ENCODE measurements at places on chromosomes 1 and 21.
A peak's percentile ranks its signal among the peaks of the same experiment; 100 is the strongest.

DNA sequence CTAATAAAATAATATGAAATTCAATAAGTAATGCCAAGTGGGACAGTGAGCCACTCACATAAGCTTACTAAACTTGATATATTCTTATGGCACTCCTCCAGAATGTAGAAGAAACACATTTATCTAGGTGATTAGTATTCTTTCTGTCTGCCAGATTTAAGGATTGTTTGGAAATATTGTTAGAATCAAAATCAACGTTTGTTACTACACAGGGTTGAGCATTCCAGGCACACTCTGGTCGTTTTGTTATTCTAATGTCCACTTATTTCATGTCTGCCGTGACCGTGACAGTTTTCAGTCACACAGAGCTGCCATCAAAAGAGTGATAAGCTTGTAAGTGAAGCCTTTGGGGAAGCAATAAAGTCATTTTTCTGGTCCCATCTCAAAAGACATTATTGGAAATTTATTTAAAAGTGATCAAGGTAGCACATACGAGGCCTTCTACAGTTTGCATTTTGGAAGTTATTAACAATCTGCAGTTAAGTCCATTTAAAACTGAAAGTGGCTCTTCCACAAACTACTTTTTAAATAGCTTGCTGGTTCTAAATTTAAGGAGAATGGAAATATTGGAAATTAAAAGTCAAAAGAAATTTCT is 38.0 kb downstream of the NFIA start:
- no peak for DNase-seq

- no peak for DNase-seq
These were observed 121.3 kb downstream of the CACNA1E start for GRCh38 chr1:181604482-181605249.

DNA sequence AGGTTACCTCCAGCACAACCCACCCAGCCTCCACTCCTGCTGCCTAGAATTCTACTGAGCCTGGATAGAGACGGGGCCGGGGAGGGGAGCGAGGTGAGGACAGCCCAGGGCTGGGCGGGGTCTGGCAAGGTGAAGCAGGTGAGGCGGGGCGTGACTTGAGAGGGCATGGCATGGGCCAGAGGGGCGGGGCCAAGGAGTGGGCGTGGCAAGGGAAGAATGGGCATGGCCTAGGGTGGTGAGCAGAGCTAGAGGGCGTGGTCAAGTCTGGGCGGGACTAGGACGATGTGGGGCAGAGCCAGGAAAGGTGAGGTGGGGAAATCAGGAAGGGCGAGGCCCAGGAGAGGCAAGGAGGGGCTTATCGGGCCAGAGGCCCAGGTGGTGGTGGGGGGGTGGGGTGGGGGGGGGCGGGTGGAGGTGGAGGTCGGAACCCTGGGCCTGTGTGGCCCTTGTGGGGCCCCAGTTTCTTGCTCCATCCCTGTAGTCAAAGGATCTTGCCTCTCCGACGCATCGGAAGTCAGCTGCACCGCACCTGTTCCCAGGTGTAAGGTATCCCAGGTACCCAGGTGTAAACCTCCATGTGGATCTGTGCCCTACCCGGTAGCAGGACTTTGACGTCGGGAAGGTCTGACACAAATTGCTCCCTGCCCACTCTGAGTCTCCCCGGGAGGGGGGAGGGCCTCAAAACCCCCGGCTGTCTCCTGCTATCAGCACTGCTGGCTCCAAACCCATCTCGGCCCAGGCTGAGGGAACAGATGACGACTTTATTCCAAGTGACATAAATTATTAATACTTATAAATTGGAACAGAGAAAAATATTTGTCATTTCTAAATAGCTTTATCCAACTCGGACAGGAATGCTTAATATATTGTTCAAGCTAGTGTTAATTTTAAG is 32.9 kb upstream of the UTS2 start:
- peak; percentile 27 for DNase-seq

- no peak for DNase-seq
These were observed 251.8 kb upstream of the USP24 start for GRCh38 chr1:55466921-55467320.

GRCh38 chr21:35840197-35840799 is 220.0 kb downstream of the SETD4 start:
- peak; percentile 40 for DNase-seq

GRCh38 chr21:33315946-33316710 is 8.6 kb upstream of the IFNAR1 start:
- no peak for DNase-seq

DNA sequence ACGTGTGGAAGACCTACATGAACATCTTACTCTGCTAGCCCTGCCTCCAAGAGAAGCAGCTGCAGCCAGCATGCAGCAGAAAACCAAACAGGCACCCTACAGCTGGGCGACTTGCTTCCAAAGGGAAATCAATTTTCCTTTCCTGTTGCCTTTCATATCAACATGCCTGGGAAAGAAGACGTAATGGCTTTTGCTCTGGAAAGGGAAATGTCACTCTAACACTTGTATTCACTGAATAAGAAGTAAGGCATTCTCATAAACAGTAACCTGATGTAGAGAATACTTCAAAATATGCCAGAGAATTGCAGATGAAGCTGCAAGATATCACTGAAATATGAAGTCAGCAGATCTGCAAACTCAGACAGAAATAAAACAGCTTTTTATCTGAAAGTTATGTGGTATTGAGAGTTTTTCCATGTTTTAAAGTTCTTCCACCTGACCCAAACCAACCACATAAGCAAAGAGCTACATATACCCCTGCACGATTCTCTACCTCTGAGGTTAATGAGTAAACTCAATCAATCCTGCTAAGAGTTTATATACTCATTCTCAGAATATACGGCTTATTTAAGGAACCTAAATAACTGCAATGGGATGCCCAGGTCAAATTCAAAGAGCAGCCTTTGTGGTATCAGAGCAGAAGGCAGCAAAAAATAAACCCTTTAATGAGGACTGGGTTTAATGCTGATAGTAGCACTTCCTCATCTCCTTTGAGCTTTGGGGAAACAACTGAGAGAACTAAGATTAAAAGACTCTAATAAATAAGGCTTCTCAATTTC is 150.9 kb downstream of the RERE start:
- DNase-seq: no peak

DNA sequence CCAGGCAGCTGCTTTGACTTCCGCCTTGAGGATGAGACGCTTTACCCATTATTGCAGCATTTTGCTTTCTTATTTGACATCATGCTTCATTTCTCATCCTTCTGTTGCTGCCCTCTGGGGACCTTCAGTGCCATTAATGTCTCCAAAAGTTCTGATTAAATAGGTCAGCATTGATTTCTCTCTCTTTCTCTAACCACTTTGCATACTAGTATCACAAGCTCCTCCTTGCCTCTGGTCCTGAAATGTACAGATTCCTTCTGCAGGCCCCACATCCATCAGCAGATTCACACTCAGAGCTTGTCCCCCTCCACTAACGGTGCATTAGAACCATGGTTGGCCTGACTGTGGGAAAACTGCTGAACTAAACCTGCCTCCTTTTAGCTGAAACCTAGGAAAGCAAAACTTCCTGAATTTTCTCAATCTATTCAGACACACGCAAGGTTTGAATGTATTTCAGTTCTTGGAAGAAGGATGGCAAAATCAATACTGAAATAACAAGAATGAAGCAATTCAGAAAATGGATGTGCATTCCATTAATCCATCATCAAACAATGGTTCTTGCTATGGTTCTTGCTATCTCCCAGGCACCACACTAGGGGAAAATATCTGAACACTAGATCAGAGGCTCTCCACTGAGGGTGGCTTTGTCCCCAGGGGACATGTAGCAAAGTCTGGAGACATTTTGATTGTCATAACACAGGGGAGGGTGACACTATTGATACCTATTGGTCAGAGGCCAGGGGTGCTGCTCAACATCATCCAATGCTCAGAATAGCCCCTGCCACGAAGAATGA is 154.5 kb downstream of the PCP4 start:
- no peak for DNase-seq

GRCh38 chr1:15836772-15837669 is 10.5 kb upstream of the SPEN start:
- no peak for DNase-seq

DNA sequence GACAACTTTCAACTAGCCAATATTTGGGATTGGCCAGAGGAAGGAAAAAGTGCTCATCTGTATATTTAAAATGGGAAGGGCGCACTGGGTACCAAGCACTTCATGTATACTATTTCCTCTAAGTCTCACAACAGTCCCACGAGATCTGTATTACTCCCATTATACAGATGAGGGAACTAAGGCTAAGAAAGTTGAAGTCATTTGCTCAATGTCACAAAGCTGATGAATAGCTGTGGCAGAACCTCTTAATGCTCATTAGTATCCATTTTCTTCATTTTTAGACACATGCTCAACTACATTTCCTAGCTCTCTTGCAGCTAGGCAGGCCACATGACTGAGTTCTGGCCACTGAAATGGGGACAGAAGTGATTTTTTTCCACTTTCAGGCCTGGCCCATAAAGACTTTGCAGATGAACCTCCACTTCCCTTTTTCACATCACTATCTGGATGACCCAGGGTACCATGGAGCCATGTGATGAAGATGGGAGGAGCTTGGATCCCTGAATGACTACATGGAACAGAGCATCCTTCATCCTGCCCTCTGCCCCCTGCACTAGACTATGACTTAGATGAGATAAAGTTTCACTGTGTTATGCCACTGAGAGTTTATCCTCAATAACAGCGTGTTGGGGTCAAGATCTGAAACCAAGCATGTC is 31.8 kb downstream of the ATF3 start:
- DNase-seq: no peak

- DNase-seq: no peak
These were observed 513 bp downstream of the GTF2B start for GRCh38 chr1:88890791-88891317.

- DNase-seq: no peak
These were observed 48.5 kb upstream of the OSBPL9 start for GRCh38 chr1:51568231-51568935.

- no peak for DNase-seq
These were observed 12.0 kb downstream of the ZFYVE9 start for GRCh38 chr1:52153898-52154297.

DNA sequence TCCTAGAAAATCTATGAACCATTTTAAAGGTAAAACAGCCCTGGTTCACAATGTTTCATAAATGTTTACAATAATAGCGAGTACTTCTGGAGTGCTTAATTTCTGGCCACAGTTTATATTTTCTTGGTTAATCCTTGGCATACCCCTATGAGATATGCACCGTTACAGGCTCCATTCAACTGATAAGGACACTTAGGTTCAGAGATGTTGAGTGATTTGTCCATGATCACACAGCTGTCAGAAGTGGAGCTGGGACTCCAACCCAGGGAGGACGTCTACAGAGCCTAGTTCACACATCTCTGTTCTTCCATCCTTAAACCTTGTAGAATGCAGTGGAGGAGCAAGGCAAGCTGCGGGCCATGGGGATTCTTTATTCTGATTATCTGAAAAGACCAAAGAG is 48.4 kb upstream of the RUNX1 start:
- DNase-seq: no peak

GRCh38 chr1:54499360-54500106 is 48.5 kb upstream of the ACOT11 start:
- DNase-seq: peak; percentile 71

DNA sequence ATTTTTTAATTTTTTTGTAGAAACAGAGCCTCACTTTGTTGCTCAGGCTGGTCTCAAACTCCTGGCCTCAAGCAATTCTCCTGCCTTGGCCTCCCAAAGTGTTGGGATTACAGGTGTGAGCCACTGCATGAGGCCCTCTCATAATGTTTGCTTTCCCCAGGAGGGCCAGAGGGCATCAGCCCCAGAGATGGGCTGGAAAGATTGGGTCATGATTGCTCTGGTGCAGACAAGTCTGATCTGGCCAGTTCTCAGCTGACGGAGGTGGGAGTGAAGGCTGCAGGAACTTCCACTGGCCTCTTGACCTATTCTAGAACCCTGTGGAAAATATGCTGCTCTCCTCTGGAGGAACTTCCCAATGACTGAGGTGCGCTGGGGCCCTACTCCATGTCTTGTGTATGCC is 43.4 kb upstream of the RD3 start:
- no peak for DNase-seq

DNA sequence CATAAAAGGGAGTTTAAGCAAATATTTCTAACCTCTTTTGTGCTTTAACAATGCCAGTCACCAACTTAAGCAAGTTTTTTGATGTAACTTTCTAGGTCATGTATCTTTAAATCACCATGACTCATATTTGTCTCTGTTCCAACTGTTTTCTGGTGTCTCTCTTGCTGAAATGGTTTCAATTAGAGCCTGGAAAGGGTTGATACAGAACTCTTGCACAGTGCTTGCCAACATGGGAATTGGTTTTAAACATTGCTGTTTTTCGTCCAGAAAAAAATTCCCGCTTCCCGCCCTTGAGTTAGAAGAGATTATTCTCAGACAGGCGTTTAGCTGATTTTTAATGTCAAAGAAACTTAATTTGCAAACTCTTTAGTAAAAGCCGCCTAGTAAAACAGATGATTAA is 46.4 kb upstream of the SLC22A15 start:
- no peak for DNase-seq

DNA sequence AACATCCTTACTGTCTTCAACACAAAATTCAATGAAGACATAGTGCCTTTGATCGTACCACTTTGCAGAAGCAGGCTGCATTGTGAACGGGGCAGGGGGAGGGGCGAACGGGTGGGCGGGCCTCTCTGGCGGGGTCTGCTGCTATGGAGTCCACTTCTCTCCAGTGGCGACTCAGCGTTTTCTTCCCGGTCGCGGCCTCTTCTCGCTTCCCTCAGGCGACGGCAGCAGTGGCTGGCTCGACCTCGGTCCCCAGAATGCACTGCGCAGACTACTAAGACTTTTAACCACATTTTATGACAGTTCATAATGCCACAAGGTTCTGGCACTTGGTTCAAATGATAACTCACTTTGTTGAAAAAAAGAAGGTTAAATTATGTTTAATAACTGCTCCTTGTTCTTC is 21.2 kb downstream of the GBP2 start:
- DNase-seq: no peak

DNA sequence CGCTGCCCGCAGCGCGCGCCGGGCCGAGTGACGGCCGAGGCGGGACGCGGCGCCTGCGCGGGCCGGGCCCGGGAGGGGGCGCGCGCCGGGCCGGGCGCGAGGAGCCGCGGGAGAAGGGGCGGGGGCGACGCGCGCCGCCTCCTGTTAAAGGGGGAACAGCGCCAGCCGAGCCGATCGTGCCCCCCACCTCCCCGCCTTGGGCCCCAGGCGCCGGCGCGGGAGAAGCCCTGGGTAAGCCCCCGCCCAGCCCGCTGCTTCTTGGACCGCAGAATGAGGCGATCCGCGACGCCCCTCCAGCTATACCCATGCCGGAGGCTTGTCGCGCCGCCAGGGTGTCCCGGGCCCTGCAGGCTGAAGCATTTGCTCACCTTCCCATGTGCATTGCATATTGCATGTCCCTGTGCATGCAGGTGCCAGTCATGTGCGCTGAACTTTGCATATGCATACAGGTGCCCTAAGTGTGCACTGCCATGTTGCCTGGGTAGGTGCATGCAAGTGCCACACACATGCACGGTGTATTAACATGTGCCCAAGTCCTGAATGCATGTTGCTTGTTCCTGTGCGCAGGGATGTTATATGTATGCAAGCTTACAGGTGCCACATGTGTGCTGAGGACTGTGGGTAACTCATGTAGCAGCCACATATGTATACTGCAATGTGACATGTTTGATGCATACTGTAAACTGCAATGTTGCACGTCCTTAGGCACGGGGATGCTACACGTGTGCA is at the start of gene ADGRB2:
ADGRB2 (minus strand) TSS at position 29 of the 729 bp plus-strand sequence. CDS start 7,119 bp downstream, outside the sequence.
- peak; percentile 46 for DNase-seq

GRCh38 chr1:173536223-173536622 is 59.1 kb downstream of the PRDX6 start:
- no peak for DNase-seq

GRCh38 chr1:51203874-51204245 is 32.2 kb upstream of the RNF11 start:
- DNase-seq: no peak

All from WERI-Rb-1 (cell line).